ENCODE measurements at places on chromosomes 4 and X.

- no peak for DNase-seq
These were observed 151.3 kb upstream of the TTC29 start for GRCh38 chr4:147096667-147097604.

GRCh38 chr4:33831442-33832066, 2412.8 kb downstream of the ARAP2 start:
- DNase-seq, result no peak

- no peak for DNase-seq
These were observed 6.2 kb downstream of the GK start for GRCh38 chrX:30659421-30659820.

- no peak for DNase-seq
These were observed 433.1 kb downstream of the ZIC3 start for GRCh38 chrX:137999071-137999470.

GRCh38 chr4:17447056-17447455, 64.8 kb downstream of the QDPR start:
- no peak for DNase-seq

DNA sequence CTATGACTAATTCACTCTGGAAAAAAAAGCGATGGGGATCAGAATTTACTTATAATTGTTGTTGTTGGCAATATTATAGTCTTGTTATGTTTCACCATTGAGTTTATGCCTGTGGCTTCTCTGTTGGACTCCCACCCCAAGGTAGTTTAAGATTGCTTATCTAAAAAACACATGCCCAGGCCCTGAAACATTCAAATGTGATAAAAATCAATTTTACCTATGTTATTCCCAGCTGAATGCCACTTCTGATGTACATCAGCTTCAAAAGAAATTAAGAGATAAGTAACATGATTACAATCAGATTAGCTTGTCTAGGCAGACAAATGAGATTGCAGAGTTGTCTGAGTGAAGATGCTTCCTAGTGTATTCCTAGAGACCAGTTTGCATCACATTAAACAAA, 484.7 kb downstream of the PCDH7 start:
- no peak for DNase-seq

- no peak for DNase-seq
These were observed 201.3 kb upstream of the GNPDA2 start for GRCh38 chr4:44927399-44928380.

GRCh38 chr4:182537031-182537795, 294.0 kb downstream of the TENM3 start:
- no peak for DNase-seq
